ENCODE measurements at places on chromosomes 7 and 10.

DNA sequence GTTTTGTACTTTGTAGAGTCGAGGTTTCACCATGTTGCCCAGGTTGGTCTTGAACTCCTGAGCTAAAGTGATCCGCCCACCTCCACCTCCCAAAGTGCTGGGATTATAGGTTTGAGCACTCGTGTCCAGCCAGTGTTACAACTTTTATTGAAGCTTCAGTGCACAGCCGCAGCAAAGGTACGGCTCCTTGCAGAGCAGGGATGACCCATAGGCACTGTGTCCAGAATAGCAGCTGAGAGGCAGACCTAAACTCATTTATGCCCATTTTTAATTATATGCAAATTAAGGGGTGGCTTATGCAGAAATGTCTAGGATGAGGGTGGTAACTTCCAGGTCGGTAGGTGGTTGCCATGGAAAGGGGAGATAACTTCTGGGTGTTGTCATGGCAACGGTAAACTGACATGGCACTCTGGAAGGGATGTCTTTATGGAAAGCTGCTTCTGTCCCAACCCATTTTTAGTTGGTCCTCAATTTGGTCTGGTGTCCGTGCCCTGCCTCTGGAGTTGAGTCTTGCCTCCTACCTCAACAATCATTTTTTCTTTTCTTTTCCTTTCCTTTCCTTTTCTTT lies 22.7 kb downstream of the NYAP1 start:
- no peak for DNase-seq

- DNase-seq: no peak
Measured at GRCh38 chr7:140940898-140941297, 16.2 kb upstream of the BRAF start.

DNA sequence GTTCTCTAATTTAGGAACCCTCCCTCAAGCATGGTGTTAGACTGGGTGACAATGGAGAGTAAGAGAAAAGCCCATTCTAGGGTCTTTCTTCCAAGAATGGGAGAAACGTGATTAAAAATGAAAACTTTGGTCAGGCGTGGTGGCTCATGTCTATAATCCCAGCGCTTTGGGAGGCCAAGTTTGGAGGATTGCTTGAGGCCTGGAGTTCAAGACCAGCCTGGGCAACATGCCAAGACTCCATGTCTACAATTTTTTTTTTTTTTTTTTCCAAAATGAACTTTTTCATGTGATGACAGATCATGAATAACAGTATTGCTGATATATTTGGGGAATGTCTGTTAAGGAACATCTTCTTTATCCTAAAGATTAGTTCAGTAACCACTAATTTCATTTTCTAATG lies 194.6 kb downstream of the MLLT10 start:
- DNase-seq: no peak

- no peak for DNase-seq
Measured at GRCh38 chr10:9390516-9390915, 1336.0 kb downstream of the GATA3 start.

GRCh38 chr7:45977256-45977780 lies 56.2 kb upstream of the IGFBP3 start:
- no peak for DNase-seq

- DNase-seq: no peak
Measured at GRCh38 chr10:112363696-112364688, 9.9 kb upstream of the ACSL5 start.

GRCh38 chr10:22349755-22350154 lies 4.5 kb downstream of the SPAG6 start:
- no peak for DNase-seq

DNA sequence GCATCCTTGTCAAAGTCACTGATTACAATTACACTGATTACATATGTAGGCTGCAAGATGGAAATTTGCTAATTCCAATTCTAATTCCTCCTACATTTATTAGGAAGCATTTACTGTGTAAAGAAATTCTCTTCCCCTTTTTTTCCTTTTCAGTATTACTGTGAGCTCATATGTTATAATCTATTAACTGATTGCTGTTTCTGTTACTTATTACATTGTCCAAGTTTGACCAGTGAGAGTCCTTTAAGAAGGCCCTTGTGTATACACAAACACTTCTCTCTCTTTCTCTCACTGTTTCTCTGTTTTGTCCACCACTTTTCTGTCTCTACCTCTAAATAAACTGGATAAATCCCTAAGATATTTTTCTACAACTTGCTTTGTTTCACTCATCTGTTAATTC lies 31.5 kb downstream of the PHF14 start:
- DNase-seq: no peak

- no peak for DNase-seq
Measured at GRCh38 chr7:82760831-82761230, 317.3 kb upstream of the CACNA2D1 start.

- DNase-seq: peak; percentile 21
Measured at GRCh38 chr10:24952707-24953645, 570 bp upstream of the PRTFDC1 start.

GRCh38 chr7:143279186-143280098 lies 5.3 kb upstream of the TMEM139 start:
- DNase-seq: no peak

DNA sequence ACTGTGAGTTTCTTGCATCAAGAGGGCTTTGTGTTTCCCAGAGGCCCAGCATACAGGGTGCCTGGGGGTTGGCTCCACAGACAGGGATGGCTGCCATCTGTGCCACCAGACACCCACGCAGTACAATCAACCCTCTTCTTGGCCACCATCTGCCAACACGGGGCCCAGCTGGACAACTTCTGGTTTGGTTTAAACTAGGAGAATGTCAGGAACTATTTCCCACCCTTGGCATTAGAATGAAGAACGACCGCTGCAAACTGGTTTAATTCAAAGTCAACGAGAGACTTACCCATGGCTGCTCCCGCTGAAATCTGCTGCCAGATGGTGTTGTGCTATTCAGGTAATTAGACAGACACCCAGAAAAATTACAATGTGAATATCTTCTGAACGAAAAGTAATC lies 27.8 kb downstream of the NMT2 start:
- no peak for DNase-seq

DNA sequence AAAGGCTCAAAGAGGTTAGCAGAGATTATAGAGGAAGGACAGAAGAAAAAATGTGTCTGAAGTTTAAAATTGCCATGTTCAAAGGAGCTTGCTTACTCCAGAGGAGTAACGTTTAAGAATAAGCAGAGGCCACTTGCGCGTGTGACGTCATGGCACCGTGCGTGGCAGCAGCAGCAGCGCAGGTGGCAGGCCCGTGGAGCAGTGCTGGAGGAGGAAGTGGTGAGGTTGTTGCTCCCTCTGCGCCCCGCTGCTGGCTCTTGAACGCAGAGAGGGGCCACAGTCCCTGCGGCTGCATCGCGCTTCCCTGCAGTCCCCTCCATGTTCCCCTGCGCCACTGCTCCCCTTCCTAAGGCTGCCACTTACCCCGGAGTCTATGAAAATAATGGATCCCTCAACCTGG lies 37.5 kb downstream of the GDI2 start:
- peak; percentile 29 for DNase-seq

DNA sequence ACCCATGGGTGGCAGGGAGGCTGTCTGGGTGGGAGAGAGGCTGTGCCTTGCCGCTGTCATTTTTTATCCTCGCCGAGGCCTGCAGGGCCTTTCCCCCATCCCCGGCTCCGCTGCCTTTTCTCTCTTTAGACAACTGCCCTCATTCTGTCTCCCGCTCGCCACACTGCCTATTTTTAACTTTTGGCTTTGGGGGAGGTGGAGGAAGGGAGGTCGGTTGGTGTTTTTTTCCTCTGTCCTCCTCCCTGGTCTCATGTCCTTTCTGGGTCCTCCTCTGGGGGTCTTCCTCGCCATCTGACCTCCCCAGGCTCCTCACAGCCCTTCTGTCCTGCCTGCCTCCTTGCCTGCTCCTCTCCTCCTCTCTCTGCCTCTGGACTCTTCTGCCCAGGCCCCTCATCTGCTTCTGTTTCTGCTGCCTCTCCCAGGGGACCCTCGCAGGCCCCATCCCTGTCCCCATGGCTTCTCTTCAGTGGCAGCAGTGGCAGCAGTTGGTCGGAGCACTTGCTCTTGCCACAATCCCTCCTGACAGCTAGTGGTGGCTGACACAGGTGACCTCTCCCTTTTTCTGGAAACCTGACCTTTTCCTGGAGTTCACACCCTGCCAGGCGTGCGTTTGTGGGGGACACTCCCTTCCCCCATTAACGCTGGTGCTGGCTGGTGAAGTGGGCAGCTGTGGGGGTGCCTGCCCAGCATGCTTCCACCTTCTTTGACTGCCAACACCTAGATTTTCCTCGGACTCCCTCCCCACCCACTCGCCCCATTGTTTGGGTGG lies 19.5 kb upstream of the PCBD1 start:
- no peak for DNase-seq

DNA sequence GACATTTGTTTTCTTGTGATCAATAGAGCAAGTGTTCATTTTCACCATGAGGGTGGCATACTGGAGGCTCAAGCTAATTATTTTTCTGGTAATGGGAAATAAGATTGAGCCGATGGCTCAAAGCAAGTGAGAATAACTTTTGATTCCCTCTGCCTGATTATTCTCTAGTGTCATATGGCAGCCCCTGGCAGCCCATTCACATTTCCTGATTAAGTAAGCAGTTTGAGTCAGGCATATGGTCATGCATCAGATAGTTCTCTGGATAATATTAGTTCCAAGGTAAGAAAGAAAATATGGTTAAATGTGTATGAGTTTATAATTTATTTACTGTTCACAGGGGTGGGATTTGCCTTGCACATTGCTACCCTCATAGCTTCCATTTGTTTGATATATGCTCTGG lies 109.2 kb downstream of the DYNC1I1 start:
- DNase-seq: no peak

- DNase-seq: no peak
Measured at GRCh38 chr10:130507461-130507860, 371.3 kb downstream of the GLRX3 start.

DNA sequence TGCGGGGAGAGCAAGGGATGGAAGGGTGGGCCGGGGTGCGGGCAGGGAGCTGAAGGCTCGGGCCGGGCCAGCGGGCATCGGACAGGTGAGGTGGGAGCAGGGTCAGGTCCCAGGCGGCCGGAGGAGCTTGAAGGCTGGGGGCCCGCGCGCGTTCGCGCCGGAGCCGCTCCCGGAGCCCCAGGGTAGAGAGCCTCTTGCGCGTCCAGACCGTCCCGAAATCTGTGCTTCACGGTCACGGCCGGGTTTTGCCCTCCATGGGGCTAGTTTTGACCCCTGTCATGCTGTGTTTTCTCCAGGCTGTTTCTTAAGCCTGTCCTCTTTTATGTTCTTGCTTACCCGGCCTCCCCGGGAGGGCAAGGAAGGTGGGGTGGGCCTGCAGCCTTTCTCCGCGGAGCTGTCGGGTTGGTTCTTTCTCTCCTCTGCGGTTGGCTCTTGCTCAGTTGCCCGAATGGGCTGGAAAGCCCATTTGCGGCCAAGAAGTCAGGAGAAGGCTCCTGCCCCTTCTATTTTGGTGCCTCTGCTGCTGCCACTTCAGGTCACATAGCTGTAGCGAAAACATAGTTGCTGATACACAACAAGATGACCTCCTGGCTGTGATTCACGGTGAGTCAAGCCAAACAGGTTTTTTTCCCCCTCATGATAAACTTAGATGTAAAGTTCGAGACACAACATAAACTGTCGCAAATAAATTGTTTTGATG lies 650 bp downstream of the UBE2D1 start:
- no peak for DNase-seq

DNA sequence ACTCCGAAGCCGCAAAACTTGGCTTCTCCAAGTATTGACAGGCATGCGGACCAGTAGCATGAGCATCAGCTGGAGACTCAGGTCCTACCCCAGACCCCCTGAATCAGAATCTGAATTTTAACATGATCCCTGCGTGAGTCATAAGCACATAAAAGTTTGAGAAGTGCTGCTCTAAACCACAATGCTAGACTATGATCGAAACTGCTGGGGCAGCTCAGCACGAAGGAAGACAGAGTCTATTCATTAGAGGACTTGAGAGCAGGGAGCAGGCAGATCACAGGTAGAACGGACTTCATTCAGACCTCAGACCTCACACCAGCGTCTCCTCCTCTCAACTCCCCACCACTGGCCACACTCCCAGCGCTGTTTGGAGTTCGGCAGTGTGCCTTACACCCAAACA lies 16.9 kb downstream of the CAMK2G start:
- no peak for DNase-seq

- no peak for DNase-seq
Measured at GRCh38 chr7:46321556-46322205, 400.6 kb upstream of the IGFBP3 start.

- DNase-seq: no peak
Measured at GRCh38 chr10:112275512-112276245, 7.5 kb upstream of the TECTB start.

DNA sequence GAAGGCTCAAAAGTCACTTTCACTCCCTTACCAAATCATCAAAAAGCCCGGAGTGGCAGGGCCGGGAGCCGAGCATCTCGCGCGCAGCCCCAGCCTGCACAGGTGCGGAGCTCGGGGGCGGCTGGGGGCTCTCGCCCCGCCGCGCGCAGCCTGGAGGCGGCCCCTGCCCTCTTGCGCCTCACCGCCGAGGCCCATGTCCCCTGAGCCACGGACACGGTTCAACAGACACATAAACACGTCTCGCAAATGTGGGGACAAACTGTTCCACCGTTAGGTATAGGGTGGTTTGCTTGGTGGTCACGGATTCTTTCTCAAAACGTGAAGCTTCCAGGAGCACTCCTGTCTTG lies 700 bp downstream of the GSAP start:
- DNase-seq: no peak

GRCh38 chr7:50983850-50984249 lies 201.2 kb upstream of the GRB10 start:
- no peak for DNase-seq

GRCh38 chr7:51000956-51001355 lies 218.3 kb upstream of the GRB10 start:
- DNase-seq: no peak

DNA sequence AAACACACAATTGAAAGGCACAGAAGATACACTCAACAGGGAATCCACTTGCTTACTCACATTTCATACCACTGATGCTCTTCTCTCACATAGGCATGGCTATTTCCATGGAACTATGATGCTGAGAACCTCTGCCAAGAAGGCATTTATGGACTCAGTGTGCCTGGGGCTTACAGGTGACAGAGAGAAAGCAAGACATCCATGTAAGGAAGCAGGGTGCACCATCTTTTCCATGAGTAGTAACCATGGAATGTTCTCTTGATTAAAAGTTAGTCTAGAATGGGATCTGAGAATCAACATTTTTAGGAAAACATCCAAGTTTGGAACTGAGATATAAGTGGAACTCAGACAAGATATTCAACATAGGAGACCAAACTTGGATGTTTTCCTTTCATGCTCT lies 52.5 kb upstream of the MACC1 start:
- no peak for DNase-seq

- no peak for DNase-seq
Measured at GRCh38 chr7:151745706-151746105, 131.2 kb downstream of the PRKAG2 start.
